ENCODE measurements at places on chromosomes 7 and 10.

DNA sequence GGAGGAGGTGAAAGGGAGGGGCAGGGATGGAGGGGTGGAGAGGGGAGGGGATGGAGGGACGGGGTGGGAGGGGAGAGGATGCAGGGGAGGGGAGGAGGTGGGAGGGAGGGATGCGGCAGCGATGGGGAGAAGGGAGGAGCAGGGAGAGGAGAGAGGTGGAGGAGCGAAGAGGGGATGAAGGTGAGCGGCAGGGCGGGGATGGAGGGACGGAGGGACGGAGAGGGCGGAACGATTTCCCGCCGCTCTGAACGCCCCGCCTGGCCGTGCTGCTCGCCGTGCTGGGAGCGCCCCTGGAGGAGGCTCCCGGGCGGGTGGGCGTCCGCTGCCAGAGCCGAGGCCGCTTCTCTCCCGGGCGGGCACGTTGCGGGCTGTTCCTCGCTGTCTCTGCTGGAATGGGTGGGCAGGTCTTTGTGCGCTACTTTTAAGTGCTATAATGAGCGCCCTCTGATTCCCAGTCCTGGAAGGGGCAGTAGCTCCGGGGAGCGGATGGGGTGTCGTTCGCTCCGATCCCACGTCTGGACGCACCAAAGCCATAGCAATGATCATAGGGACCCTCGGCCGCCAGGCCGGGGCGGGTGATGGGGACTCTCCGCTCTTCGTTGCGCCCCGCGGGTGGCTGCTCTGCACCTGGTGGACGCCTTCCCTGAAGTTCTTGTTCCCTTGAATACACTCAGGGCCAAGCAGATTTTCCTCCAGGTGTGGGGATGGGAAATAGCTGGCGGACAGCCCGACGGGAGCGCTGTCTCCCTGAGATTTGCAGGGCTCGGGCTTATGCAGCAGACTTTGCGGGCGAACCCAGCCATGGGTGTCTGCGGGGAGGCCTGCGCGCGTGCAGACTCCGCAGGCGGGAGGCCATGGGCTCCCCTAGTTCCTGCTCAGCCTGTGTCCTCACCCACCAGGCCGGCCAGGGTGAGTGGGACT, 81.1 kb upstream of the CPXM2 start:
- no peak for DNase-seq

GRCh38 chr7:37645282-37646050, 38.1 kb upstream of the GPR141 start:
- no peak for DNase-seq

GRCh38 chr7:8190119-8190895, 71.7 kb downstream of the ICA1 start:
- DNase-seq: peak; percentile 24

GRCh38 chr10:130746311-130746710, 565.2 kb downstream of the TCERG1L start:
- no peak for DNase-seq

DNA sequence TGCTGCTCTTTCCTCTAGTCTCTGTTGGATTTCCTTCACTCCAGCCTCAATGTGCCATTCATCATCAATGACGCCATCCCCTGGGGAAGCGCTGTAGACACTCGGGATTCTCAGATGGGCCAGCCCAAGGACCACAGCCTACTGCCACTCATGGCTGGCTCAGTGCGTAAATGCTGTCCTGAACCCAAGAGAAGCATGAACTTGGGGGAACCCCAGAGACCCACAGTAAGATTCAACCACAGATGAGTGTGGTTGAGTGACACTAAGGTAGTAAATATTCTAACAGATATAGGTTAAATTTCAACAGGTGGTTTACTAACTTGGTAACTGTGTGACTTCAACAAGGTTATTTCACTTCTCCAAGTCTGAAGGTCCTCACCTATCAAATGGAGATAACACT, 304.1 kb downstream of the GRM8 start:
- DNase-seq: no peak

DNA sequence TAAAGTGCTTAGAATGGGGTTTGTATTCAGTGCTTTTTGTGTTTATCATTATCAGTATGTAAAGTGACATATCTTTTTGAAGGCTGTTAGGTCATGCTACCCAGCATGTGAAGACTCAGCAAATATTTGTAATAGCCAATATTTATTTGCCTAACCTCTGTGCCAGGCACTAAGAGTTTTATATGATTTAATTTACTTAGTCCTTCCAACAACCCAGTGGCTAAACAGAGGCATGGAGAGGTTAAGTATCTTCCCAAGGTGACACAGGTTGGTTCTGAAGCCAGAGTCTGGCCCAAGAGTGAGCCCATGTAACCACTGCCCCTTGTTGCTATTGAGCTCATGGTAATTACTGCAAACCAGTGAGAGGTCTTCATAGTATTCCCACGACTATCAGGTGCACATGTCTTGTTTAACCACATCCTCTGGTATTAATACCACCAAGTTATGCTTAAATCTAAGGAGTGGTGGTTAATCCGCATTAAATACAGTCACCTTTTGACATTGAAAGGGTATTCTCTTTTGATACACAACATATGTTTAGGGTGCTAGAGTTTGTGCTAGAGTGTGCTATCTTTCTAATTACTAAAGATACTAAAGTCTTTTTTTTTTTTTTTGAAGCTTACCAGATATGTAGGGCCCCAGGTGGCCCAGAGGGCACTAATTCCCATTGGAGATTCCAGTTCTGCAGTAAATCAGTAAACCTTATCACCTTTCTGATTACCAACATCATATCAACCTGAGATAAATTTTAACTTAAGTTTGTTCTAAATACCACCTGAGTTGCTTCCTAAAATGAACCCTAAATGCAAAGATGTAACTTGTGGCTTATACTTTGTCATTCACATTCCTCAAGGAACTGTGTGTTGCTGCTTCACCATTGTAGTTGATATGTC, 2.9 kb downstream of the ADD3 start:
- DNase-seq: no peak

DNA sequence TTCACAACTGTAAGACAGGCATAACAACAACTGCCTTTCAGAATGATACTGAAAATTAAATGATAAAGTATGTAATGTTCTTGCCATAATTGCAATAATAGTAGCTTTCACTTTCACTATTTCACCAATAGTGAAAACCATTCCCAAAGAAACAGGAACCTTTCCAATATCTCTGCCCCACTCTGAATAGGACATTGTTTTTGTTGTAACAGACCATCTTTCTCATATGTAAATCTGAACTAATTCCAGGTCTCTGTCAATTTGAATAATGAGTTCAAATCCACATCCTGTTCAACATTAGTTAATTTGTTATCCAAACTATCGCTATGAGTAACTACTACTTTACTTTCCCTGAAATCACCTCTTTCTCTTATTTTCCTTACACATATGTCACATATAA, 148.0 kb downstream of the LRRN3 start:
- no peak for DNase-seq

DNA sequence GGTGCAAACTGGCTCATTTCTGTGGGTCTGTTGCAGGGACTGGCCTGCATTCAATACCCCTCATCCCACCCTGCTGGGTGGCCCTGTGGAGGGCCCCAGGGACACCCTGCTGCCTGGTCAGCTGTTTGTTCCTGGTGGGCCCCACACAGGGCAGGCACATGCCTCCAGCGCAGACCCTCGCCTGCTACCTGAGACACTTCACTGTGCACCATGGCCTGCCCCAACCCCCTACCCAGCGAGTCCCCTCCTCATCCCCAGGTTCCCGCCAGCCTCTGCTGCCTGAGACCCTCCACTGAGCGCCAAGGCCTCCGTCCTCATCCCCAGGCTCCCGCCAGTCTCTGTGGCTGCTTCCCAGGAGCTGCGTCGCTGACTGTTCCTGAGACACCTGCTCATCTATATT, 16.8 kb downstream of the GPR146 start:
- DNase-seq: no peak

DNA sequence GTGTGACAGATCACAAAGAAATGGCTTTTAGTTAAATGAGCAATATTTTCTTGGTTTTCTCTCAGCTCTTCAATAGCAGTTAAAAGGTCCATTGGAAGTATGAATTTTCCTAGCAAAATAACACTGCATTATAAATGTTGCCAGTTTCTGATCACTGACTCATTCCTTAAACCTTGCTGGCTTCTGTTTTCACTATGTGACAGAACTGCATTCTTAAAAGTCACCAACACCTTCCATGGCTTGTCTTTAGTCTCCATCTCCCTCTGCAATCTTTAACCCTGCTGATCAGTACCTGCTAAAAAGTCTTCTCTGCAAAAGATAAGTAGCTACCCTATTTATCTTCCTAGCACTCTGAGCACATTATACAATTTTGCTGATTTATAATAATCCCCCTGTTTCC, 405.0 kb upstream of the LRRN3 start:
- DNase-seq: no peak

GRCh38 chr7:6432781-6433180, 15.0 kb downstream of the DAGLB start:
- no peak for DNase-seq

- no peak for DNase-seq
Observed at GRCh38 chr10:61857746-61858145, 43.8 kb upstream of the ARID5B start.

DNA sequence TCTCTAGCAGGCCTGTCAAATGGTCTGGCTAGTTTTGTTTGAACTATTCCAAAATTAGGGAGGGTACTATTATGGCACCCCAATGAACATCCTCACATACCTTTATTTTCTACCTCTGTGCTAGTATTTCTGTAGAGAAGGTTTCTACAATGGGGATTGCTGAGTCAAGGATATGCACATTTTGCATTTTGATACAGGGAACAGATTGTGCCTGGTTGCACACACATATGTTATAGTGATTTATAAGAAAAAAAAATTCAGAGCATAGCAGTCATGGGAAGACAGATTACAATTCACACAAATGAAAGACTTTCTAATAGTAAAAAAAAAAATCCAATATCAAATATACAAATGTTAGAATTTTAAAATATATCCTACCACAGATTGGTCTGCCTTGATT, 14.1 kb upstream of the NRBF2 start:
- DNase-seq: no peak

DNA sequence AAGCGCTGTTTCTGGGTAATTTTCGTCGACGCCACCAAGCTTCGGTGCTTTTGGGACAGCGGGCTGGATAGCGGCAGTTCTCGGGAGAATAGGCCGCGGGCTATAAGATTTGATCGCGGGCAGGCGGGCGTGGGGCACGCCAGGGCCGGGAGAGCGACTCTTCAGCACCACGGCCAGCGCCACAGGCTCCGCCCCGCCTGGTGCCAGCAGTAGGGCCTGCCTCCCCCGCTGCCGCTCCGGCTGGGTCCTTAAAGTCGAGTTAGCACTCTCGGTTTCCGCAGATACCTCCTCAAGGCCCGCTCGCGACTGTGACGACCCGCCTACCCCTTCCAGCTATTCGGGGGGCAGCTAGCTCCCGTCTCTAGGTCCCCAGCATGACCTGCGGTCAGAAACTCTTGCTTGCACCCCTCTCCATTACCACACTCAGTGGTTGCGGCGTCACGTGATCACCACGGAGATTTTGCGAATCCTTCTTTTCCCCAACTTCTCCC, 9.4 kb downstream of the NXPH1 start:
- DNase-seq: no peak

- no peak for DNase-seq
Observed at GRCh38 chr7:116873619-116874018, 11.2 kb downstream of the CAPZA2 start.

DNA sequence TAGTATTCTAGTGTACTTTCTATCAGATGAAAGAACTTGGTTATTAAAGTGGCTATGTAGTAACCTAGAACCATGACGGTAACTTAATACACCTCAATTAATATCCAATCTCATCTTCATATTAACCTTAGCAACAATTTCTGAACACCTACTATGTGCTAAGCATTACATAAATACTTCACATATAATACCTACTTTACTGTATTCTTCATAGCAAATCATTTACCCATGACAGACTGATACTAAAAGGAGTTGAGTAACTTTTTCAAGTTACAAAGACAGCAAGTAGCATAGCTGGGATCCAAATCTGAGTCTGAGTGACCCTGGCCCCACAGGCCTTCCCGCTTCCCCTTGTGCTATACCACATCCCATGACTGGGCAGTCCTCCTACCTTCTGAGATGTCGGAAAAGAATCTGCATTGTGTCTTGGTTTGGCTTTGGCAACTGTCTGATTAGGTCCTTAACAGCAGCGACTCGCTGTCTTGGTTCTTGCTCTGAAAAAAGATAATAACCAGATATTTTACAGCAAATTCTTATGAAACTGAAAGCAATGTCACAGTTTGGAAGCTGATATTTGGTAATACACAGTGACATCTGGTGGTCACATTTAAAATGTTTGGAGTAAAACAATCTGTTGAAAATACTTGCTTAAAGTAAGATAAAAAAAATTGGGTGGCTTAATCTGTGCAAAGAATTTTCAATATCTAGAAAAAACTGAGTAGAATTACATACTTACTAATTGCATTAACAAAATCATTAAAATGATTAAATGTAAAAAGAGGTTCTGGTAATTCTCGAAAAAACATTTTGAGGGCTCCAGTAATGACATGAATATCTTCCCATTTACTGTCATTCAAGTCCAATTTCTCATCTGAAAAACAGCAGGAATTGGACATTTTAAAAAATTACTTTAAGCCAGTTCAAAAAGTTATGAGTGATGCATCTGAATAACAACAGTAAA, 120.1 kb downstream of the ARHGAP12 start:
- DNase-seq: no peak

DNA sequence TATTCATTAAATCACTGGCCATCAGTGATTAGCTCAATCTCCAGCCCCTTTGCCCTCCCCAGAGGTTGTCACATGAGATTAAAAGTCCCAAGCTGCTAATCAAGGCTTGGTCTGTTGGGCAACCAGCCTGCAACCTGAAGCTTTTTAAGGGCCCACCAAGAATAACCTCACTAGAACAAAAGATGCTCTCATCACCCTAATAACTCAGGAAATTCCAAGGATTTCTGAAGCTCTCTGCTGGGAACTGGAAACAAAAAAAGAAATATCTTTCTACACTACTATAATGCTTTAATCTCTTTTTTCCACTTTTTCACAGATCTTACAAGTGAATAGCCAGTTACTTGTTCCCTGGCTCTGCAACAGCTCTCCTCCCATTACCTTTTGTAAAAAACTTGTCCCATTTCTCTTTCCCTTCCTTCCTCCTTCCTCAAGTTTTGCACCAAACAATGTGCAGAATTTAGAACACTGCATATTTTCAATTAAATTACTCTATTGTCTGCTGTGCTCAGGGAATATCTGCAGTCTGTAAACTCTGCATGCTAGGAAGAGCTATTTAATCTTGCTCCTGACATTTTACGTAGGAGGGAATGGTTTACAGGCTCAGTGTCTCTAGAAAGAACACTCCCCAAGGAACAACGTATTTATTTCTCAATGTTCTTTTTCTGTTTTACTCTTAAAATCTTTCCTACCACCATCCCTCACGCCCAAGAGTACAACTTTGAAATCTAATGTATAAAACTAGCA, 169.1 kb downstream of the IMMP2L start:
- DNase-seq: no peak

DNA sequence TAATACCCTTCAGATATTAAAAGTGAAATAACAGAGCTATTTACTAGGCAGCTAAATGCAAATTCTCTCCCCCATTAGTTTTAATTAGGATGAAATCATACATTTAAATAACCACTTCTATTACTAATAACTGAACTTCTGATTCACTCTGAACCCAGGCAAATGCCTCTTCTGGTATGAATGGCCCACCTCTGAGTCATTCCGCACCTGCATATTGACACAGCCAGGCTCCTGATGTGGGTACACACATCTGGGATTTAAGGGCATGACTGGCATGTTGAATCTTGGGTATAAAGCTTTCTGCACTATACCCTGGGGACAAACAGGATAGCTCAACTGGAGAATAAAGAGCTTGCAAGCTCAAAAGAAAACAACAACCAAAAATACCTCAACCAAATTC, 140.9 kb downstream of the AUTS2 start:
- no peak for DNase-seq

- peak; percentile 82 for DNase-seq
Observed at GRCh38 chr10:18659125-18659818, at the start of gene ARL5B. Gene ARL5B, plus strand, starts transcription at chr10:18659431. Its CDS starts 207 bp downstream, at chr10:18659638.

Measured in GM12891 (cell line).